NCI-H2171 treated with DMSO at 0.1 percent for 48 hours (cell line): ENCODE measurements at places on chromosomes 13 and 19.
A peak's percentile ranks its signal among the peaks of the same experiment; 100 is the strongest.

GRCh38 chr19:53631949-53632407, at the start of gene DPRX:
Gene DPRX (plus strand): TSS chr19:53631999. CDS start chr19:53632107, 108 bp downstream.
- no peak for DNase-seq

DNA sequence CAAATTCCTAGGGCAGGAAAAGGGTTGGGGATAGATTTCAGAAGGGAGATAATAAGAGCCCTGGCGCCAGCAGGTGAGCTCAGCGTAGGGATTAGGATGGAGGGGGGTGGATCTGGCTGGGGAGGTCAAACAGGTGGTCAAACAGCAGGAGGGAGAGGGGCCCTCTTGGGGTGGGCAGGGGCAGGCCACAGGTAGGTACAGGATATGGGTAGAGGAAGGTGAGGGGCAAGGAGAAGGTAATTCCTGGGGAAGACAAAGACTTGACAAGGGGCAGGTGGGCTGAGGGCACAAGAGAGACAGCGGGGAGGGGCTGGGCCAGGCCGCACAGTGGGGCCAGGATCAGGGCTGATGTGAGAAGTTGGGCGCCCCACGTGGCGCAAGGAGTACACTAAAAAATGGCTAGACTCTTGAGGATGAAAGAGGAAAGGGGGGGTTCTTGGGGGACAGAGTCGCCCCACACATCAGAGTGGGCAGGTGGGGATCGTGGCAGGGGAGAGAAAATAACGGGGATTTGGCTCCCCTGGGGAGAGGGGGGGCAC, 713 bp downstream of the KRI1 start:
- peak; percentile 76 for DNase-seq

- no peak for DNase-seq
These were observed 116.1 kb upstream of the PEG3 start for GRCh38 chr19:56956503-56957226.

DNA sequence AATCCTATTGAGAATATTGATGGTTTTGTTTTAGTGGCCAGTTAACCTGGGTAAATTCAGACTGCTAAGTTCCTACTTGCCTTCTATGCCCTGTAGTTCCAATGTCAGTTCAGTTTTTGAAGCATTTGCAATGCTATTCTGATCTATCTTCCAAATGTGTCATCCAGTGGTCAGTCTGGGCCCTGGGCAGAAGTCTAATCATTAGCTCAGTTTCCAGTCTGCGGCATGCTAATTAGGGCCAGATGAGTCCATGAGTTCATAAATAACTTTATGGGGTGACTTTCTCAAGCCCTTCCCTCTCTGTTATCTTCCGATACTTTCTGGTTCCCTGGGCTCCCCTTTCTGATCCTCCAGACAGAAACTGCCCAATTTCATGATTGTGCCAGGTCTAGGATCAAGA, 32.7 kb downstream of the FAM187B start:
- DNase-seq = no peak

DNA sequence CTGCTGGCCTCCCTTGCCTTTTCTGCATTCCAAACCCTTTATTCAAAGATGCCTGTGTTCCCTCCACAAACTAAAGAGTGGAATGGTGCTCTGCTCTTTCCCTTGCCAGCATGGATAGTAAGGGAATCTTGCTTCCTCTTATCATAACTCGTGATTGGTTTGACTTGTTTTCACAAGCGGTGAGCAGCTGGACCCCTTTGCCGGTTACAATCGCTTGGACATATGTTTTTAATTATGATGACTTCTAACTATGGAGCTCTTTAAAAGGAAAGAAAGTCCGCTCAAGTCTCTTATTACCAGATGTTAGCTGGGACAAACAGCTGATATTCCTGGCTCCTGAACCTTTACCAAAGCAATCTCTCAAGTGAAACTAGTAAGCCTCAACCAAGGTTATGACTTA, 1094.7 kb downstream of the UQCRFS1 start:
- DNase-seq = no peak

GRCh38 chr13:84812789-84813188, 930.5 kb upstream of the SLITRK1 start:
- no peak for DNase-seq

GRCh38 chr19:3047496-3048189, 14.7 kb downstream of the TLE5 start:
- DNase-seq = peak; percentile 94

DNA sequence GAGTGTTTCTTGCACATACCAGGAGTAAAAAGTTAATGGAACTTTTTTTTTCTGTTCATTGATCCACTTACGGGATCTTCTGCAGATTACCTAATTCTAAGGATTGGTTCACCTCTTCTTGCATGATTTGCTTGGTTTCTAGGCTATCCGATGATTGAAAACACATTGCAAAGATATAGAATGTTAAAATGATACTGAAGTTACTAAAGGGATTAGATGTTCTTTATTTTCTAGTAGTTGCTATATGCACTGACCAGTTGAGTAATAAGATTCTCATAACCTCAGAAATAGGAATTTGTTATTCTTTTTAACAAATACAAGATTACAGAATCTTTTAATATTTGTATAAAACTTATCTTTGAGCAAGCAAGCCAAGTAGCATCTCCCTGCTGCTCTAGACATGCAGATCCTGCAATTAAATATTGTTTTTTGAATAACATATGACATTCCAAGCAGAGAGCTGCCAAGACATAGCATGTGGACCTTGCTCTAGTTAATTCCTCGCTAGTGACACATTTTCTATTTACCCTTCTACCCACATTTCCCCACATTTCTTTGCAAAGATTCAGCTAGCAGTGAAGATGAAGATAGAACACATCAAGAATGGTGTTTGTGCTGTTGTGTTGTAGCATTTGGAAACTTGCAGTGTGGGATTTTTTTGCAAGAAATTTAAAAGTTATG, 51.7 kb upstream of the RNF113B start:
- no peak for DNase-seq

- no peak for DNase-seq
These were observed 32.6 kb downstream of the UBL3 start for GRCh38 chr13:29817604-29818378.

GRCh38 chr13:106038752-106039151, 496.7 kb downstream of the EFNB2 start:
- DNase-seq = no peak

- DNase-seq = no peak
These were observed 190.9 kb downstream of the COL4A1 start for GRCh38 chr13:110116072-110116487.

- no peak for DNase-seq
These were observed 99.2 kb upstream of the KLF5 start for GRCh38 chr13:72959643-72960042.

DNA sequence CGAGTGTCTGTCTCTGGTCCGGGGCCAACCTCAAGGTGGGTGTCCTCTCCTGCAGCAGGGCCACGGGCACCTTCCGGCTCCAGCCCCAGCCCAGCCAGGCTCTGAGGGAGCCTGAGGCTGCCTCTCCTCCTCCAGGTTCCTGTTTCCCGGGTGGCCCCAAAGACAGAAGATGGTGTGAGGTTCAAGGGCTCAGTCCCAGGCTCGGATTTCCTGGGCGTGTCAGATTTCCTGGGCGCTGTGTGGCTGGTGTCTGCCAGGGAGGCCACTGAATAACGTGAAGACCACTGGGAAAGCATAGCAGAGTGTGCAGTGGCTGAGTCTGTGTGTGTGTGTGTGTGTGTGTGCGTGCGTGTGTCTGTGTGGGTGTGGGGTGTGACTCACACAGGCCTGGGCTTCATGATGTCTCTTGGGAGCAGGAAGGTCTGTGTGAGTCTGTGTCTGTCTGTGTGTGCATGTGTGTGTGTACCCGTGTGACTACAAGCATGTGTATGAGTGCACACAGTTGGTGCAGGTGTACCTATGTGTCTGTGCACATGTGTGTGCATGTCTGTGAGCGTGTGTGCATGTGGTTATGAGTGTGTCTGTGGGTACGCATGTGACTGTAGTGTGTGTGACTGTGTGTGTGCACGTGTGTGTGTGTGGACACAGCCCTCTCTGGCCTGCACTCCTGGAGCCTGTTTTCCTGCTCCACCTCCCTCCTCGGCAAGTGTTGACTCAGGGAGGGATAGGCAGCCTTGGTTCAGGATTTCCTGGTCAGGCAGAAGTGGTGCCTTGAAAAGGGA, 28.3 kb downstream of the CEBPA start:
- no peak for DNase-seq

DNA sequence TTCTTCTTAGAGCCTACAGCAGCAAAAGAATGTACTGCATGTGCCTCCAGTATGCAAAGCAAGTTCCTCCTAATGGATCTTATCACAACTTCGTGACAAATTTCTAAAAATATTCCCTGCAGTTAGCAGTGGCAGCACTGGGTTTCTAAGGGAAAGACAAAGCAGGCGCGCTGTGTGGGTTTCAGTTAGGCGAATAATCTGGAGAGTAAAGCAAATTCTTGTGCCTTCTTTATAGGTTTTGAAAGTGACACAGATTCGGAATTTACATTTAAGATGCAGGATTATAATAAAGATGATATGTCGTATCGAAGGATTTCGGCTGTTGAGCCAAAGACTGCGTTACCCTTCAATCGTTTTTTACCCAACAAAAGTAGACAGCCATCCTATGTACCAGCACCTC, 167.9 kb downstream of the LMO7 start:
- DNase-seq = no peak

DNA sequence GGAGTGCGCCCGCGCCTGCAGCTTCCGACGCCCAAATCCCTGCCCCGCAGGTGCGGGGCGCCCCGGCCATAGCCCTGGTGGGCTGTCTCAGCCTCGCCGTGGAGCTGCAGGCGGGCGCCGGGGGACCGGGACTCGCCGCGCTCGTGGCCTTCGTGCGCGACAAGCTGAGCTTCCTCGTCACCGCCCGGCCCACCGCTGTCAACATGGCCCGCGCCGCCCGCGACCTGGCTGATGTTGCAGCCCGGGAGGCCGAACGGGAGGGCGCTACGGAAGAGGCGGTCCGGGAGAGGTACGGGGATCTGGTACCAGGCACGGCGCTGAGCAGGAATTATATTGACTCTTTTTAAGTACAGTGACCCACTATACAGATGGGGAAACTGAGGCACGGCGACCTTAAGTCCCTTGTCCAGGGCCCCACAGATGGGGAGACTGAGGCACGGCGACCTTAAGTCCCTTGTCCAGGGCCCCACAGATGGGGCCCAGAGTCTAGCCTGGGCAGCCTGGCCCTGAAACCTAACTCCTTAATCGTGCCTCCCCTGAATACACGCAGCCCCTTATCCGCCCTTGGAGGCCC, 586 bp downstream of the MRI1 start:
- no peak for DNase-seq

- no peak for DNase-seq
These were observed 221.1 kb downstream of the DNAJC15 start for GRCh38 chr13:43244481-43244880.

DNA sequence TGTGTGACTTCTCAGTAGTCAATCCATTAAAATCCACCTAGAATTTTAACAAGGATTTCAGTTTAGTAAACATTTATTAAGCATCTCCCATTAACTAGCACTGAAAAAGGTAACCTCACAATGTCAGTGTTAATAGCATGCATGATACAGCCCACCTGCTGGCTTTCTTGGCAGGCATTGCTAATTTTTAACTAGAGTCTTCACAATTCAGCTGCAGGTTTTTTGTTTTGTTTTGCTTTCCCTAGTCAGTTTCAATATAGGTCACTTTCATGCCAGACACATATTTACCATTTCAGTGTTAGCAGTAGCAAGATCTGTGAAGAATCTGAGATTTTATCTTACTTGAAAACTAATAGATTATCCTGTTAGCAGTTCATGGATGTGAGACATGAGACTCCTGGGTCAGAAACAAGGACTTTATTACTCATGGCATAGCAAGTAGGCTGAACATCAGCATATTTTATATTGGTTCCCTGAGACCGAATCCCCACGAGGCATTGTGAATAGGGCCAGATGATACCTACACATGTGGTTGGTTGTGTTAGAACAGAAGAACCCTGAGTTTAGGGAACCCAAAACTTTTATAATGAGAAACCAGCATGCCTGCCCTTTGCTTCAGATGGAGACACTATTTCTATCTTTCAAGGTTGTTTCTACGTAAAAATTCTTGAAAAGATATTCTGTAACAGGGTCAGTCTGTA, 198.0 kb upstream of the HTR2A start:
- no peak for DNase-seq

DNA sequence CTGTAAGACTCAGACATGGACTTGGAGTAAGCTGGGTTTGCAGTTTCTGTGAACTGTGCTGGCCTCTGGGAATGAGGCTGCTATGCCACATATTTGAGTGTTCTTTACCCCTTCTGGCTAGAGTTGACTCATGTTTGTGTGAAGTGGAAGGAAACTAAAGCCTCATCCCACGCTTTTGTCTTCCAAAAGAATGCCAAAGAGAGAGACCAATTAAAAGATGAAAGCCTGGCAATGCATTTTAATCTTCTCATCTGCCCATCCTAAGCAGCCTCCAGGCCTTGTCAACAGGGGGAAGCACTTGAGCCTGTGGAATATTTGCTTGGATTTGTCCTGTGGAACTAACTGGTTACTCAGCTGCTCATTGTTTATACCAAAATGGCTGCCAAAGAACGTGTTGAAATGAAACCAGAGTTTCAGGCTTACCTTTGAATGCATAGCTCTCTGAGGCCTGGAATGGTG, 49.1 kb downstream of the LMO7 start:
- no peak for DNase-seq

- no peak for DNase-seq
These were observed 49.4 kb downstream of the SERP2 start for GRCh38 chr13:44422755-44423643.
